ENCODE measurements at places on chromosomes 6 and 20.

GRCh38 chr6:162882801-162883481 lies 155.2 kb downstream of the PACRG start:
- no peak for DNase-seq

DNA sequence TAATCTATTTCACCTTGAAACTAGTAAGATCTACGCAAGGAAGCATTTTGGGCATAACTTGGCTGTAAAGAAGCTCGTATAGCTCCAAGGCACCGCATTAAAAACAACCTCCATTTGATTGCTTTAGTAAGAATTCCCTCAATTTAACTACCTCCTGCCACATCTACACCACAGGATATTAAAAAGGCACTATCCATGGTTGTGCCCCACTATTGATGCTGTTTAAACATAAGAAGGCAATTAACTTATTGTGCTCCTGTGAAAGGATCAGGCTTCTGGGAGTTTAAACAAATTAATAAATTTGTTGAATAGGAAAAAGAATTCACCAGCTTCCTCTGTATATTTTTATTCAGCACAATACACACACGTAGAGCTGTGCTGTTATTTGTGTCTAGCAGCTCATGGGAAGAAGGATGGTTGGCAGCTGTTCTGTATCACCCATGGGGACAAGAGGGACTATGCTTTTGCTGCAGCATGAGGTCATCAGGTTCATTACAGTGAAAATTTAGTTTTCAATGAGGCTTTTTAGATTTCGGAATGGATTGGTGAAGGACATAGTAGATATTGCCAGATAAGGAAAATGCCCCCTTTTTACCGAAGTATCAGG lies 513.3 kb downstream of the HAO1 start:
- DNase-seq: no peak

DNA sequence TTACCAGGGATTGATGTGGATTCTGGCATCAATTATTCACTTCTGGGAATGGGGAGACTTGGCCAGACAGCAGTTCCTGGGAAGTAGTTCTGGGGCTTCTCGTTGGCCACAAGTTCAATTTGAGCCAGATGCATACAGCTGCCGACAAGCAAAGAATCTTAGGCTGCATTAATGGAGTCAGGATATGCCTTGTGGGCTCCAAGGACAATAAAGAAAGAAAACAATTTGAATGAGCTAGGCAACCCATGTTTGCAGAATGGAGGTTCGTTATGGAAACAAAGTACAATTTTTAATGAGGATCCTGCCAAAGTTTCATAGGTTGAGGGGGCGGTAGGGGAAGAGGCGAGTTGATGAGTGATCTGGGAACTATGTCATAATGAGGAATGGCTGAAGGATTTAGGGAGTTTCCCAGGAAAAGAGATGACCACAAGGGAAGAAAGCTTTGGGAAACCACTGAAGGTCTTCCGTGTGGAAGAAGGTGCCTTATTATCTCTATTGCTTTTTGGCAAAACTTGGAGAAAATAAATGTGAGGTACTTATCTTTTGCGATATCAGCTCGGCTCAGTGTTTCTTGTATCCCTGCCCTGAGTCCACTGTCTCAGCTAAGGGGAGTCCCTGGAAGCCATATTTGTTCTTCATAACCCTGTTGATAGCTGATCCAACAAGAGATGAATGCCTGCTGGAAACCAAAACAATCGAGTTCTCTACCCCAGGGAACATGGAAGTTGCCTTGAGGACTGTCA lies 181.0 kb upstream of the ZNF217 start:
- DNase-seq: no peak

DNA sequence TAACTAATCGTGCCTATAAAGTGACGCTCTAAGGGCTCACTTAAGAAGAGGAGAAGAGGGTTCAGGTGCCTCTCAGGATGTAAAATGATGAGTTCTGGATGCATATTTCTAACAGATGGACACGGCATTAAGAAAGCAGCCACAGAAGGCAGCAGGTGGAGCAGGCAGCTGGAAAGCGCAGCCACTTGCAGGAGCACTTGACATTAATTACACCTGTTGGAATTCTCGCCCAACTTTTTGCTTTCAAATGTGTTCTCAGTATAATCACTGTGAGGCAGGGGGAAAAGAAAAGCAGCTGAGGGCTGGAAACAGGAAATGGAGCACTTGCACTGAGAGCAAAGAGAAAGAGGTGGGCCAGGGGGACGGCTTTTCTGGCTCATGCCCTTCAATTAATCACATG lies 164.2 kb downstream of the NKAIN2 start:
- no peak for DNase-seq

- no peak for DNase-seq
These were observed 250.1 kb downstream of the ATXN1 start for GRCh38 chr6:16511040-16511660.

GRCh38 chr20:7734216-7734615 lies 206.0 kb downstream of the HAO1 start:
- DNase-seq: no peak

GRCh38 chr6:17038316-17038715 lies 63.5 kb upstream of the STMND1 start:
- DNase-seq: no peak

GRCh38 chr20:29740951-29741593 lies 1516.4 kb upstream of the DEFB115 start:
- DNase-seq: no peak

DNA sequence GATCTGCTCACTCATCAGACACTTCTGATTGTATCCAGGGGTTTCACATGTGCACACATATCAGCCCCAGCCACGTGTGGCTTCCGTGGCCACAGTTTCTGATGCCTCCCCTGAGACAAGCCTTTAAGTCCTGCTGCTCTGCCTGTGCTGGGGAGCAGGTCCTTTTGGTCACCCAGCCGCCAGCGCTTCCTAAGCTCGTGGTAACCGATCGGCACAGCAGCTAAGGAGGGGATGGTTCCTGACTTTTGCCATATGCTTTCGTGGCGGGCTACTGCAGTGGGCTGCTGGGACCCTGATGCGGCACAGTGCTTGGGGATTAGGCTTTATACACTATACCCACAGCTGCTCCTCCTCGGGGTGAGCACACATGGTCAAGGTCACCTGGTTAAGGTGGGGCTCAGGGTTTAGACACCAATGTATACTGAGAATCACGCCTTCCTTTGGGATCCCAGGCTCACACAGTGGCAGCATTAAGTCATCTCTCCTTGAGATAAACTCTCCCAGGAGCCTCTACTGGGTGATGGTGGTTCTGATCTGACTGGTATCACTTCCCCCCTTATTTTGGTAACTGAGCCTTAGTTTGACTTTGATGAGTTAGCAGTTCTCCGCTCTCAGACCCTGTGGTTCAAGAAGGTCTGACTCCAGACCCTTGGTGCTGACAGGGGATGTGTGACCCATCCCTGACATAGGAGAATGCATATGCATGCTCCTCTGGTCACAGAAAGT lies 85.9 kb upstream of the KCNG1 start:
- DNase-seq: no peak

- no peak for DNase-seq
These were observed 150.6 kb downstream of the GJA10 start for GRCh38 chr6:90044833-90045381.

- DNase-seq: no peak
These were observed 37.9 kb downstream of the MAFB start for GRCh38 chr20:40651151-40651550.

- no peak for DNase-seq
These were observed 261.5 kb downstream of the TAF4 start for GRCh38 chr20:61803915-61804751.

Measured in stimulated activated CD4-positive, alpha-beta T cell treated with anti-CD3 and anti-CD28 coated beads, Interleukin-12 subunit alpha, Interleukin-12 subunit beta, amount 100 ng/mL, for 48 hours (primary cell).